Activated CD4-positive, alpha-beta memory T cell treated with anti-CD3 and anti-CD28 coated beads for 36 hours (primary cell): ENCODE measurements at places on chromosomes 16 and 17.

DNA sequence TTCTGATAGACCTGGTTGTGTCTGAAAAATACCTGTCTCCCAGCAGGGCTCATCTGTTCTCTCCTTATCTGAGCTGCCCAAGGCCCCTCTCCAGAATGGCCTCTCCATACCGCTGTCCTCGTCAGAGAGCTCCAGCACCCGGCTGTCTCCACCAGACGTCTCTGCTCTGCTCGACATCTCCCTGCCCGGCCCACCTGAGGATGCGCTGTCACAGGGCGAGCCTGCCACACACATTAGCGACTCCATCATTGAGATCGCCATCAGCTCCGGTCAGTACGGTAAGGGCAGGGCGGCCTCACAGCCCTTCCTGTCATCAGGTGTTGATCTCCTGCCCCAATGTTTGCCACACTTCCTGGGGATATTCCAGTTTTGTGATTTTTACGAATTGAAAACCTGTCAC lies 10.2 kb upstream of the JPT2 start:
- no peak for DNase-seq

DNA sequence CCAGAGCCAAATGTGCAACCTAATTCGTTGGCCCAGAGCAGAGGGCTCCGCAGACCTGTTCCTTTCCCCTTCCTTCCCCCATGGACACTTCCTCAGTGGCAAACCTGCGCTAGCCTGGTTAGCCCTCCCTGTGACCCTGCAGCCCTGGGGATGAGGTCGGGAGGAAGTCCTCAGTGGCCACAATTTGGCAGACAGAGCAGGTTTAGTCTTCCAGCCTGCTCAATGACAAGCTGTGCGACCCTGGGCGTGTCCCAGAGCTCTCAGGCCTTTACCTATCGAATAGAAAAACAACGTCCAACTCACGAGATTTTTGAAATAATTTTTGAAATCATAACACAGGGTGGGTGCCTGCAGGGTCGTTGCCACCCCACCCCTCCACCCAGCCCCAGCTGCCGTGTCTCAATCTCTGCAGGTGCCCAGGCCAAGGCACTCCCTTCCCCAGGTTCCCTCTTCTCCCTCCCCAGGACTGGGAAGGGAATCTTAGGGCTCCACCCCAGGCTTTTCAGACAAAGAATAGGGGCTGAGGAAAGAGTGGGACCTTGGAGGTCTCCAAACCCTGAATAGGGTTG lies 1.4 kb downstream of the HBM start:
- no peak for DNase-seq

GRCh38 chr17:63826468-63827001 lies 696 bp upstream of the PSMC5 start:
- DNase-seq, result no peak

- no peak for DNase-seq
Measured at GRCh38 chr17:31459716-31460115, 68.2 kb downstream of the RAB11FIP4 start.

- DNase-seq, result no peak
Measured at GRCh38 chr17:66955821-66956220, 8.7 kb upstream of the CACNG4 start.

- no peak for DNase-seq
Measured at GRCh38 chr16:17939122-17939536, 397.4 kb downstream of the NPIPA8 start.

DNA sequence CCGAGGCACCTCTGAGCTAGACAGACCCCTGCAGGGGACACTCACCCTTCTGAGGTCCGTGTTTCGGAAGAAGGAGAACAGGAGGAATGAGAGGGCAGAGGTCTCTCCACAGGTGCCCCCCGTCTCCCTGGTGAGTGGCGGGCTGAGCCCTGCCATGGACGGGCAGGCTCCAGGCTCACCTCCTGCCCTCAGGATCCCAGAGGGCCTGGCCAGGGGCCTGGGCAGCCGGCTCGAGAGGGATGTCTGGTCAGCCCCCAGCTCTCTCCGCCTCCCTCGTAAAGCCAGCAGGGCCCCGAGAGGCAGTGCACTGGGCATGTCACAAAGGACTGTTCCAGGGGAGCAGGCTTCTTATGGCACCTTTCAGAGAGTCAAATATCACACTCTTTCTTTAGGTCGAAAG lies 62.8 kb downstream of the DHRS7C start:
- DNase-seq, result no peak

DNA sequence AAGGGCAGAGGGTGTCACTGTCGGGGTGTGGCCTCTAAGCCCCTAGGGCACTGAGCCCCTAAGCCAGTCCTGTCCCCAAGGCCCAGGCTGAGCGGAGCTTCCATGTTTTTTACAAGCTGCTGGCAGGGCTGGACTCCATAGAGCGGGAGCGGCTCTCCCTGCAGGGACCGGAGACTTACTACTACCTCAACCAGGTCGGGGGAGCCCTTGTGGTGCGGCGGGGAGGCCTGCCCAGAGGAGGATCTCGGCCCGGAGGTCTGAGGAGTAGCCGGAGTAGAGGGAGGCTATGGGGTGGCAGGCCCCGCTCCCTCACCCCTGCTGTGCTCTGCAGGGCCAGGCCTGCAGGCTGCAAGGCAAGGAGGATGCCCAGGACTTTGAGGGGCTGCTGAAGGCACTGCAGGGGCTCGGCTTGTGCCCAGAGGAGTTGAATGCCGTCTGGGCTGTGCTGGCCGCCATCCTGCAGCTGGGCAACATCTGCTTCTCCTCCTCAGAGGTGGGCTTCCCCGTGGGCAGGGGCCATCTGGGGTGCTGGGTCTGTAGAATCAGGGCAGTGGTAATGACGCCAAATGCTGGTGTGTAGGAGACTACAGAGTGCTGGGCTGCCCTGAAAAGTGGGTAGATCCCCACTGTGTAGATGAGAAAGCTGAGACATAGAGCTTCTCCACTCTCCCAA lies 4.9 kb downstream of the MYO15B start:
- no peak for DNase-seq

- DNase-seq, result peak; percentile 43
Measured at GRCh38 chr16:50025537-50025931, 509 bp downstream of the CNEP1R1 start.

DNA sequence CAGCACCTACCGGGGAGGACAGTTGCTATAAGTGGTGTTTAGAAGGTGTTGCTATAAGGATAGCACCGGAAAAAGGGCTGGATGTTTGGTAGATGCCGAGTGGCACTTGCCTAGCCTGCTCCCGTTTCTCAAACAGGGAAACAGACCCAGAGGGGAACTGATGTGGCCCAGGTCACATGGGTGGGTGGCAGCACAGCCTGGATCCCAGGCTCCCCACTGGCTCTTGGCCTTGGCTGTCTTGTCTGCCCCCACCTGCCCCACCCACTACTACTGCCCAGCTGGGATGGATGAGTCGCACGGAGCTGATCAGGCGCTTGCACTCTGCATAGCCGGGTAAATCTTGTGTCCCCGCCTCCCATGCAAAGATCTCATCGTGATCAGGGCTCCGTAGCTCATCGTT lies 7.2 kb downstream of the SMTNL2 start:
- no peak for DNase-seq

GRCh38 chr17:63282455-63282854 lies 163.7 kb downstream of the CYB561 start:
- no peak for DNase-seq

GRCh38 chr17:17741349-17742023 lies 60.2 kb downstream of the RAI1 start:
- DNase-seq, result no peak

DNA sequence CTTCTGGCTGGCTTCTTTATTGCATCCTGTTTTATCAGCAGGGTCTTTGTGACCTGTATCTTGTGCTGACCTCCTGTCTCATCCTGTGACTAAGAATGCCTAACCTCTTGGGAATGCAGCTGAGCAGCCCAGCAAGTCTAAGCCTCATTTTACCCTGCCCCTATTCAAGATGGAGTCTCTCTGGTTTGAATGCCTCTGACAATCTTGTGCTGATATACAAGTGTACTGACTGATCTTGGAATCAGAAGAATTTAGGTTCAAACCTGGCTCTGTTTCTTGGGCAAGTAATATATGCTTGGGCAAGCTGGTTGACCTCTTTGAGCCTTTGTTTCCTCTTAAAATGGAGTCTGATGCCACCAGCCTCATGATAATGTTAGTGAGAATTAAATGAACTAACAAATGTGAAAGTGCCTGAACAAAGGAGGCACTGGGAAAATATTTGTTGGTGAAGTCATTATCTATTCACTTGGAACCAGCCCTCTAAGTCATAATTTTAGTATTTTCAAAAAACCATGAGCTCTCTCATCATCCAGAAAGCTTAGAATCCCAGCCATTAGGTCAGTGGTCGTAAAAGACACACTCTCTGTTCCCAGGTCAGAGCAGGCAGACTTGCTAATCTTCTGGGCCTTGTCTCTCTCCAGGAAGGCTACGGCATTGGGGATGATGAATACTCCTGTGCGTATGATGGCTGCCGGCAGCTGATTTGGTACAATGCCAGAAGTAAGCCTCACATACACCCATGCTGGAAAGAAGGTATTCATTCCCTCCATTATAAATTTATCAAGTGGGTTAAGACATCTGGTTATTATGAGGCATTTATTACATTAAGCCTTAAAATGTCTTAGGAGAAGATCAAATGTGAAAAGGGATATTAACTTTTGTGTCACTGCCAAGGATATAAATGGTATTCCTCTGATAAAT lies 18.1 kb upstream of the ARL2BP start:
- DNase-seq, result no peak

GRCh38 chr17:65634533-65634932 lies 73.1 kb upstream of the AXIN2 start:
- no peak for DNase-seq

DNA sequence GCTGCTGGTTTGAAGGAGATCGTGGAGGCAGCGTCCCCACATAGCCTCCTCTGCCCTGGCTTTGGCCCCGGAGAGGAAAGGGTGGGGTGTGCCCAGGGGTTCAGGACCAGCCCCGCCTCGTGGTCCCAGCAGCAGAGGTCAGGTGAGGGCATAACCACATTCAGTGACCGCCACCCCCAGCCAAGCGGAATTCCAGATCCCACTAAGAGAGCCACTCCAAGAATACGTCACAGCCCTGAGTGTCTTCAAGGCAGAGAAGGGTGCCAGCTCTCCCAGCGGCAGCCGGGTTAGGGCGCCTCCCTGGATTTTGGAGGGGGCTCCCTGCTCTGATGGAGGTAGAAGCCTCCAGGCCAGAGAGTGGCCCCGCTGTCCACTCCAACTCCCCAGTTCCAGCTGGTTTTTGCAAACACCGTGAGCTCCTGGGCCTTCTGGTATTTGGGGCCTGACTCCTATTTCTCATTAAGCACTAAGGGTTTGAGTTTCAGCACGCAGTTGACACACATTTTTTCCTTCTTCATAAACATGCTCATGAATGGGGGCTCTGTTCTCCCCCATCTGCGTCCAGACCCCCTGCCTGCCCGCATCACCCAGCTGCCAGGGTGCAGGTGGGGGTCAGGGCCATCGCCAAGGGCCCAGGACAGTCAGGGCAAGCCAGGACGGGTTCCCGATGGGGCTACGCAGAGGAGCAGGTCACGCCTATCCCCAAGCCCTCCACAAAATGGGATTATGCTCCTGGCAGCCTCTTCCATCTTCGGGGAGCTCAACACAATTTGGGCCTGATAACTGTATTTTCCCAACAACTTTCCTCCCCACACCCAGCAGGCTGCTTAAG lies 98.4 kb upstream of the PLCG2 start:
- DNase-seq, result no peak

GRCh38 chr17:40027614-40028012 lies 12.4 kb downstream of the CSF3 start:
- DNase-seq, result no peak

DNA sequence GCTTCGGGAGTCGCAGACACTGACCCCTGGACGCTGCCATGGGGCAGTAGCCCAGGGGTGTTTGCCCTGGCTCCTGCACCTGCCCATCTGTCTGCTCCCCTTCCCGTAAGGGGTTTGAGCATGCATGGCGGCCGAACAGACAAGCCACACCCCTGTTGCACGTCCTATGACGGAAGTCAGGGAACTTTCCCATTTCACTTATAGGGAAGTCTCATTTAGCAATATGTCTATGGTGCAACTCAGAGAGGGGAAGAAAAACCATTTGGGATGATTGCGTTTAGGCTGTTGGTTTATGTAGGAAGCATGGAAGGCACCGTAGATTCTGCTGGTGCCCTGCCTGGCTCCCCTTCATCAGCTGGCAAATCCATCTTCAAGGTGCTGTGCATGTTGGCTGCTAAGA lies 112.5 kb downstream of the HAPSTR1 start:
- no peak for DNase-seq

DNA sequence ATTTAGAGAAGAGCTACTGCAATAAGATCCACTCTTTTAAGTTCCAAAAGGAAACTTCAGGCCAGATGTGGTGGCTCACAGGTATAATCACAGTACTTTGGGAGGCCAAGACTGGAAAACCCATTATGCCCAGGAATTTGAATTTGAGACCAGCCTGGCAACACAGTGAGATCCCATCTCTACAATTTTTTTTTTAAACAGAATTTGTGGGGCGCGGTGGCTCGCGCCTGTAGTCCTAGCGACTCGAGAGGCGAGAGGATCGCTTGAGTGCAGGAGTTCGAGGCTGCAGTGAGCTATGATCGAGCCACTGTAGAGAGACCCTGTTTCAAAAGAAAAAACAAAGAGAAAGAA lies 793 bp downstream of the COG7 start:
- DNase-seq, result no peak

DNA sequence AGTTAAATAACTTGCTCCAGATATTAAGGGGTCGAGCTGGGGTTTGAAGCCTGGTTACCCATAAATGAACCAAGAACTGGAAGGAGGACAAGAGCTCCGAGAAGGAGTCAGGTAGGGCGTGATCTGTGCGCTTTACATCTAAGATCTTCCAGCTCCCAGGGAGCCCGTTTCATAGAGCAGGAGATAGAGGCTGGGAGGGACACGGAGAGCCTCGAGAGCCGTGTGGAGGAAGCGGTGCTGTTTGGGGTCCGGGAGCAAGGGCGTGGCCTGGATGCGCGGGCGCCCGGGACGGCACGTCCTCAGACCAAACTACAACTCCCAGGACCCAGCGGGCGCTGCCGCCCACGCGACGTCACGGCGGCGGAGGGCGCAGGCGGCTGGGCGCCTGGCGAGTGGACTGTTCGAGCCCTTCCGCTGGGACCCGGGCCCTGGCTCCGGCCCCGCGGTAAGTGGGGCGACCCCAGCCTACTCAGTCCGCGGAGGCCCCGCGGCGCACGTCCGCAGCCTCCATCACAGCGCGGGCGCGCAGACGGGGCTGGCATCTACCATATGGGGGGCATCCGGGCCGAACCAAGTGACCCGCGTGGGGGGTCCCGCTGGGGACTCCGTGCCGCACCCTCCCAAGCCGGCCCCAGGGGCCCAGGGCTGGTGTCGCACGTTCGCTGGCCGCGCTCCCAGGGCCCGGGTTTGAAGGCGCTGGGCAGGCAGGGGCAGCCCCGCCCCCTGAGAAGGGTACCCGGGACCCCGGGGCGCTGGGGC lies at the start of gene BCKDK:
BCKDK (plus strand) TSS at position 352 of the 759 bp plus-strand sequence. CDS start 838 bp downstream, outside the sequence.
- peak; percentile 84 for DNase-seq

DNA sequence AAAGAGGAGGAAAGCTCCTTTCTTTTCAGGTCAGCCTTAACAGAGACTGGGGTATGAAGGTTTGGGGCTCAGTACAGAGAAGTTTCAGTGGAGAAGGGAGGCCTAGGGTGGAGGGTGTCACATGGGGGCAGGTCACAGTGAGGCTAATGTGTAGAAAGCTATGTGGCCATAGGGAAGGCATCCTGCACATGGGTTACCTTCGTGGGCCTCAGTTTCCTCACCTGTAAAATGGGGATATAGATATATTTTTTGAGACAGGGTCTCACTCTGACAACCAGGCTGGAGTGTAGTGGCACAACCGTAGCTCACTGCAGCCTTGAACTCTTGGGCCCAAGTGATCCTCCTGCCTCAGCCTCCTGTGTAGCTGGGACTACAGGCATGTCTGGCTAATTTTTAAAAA lies 41.8 kb downstream of the EMP2 start:
- DNase-seq, result no peak
